ENCODE measurements at places on chromosomes 13 and 19. TPM values are rescaled to one million over a fixed set of nuclear protein-coding genes. Genes with fewer than 3 reads are reported as not detected.

DNA sequence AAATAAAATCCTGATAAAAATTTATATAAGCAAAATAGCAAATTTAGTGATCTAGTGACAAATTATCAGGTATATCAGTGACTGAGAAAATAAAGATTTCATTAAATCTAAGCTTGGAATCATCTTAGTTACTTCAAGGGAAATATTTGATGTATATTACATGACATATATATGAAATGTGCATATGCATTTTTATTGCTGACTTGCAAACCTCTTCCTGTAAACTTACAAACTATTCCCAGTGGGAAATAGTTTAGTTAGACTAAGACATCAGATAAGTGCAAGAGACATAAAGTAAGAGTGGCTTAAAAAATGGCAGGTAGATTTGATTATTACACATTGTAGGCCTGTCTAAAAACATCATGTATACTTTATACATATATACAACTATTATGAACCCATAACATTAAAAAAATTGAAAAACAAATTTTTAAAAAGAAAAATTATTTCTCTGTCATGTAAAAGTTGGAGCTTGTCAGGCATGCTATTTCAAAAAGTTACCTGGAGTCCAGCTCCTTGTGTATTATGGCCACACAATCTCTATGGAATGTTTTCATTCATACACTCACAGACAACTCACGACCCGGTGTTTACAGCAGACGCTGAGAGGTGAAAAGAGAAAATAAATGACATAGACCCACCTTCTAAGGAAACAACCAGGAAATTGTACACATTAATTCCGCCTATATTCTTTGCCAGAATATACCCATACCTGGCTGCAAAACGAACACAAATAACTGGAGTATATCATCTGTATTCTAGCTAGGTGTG, 724.5 kb downstream of the SLITRK6 start:
- DNase-seq, result no peak

DNA sequence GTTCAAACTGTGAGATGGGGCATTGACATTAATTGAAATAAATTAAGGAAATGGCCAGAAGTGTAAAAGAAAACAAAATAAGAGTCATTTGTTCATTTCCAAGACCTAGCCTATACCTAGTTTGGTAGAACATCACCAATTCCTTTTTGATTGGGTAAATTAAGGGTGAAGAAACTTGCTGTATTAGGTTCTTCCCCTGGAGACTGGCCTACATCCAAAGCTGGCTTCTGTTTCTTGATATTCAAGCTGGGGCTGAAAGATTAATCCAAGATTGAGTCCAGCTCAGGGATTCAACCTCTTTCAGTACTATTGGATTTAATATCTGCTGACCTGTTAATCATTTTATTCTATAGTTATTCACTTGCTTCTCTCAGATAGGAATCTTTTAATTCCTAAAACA, 183.2 kb downstream of the GPC6 start:
- no peak for DNase-seq

DNA sequence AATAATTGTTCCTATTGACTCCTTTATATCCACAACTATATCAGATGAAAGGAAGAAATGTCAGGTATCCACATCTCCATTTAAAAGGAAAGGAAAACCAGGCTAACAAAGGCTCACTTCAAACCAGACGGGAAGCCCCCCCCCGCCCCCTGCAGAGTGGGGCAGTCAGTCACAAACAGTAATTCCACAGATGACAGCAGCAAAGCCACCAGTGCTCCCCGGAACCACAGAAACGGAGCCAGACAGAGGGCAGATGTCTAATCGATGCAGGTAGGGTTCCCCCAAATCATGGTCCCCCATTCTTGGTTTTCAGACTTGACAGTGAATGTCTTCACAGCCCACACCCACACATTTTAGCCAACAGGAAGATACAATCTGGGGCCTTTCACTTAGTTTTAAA, 100.8 kb downstream of the STK24 start:
- no peak for DNase-seq

- DNase-seq, result no peak
Measured at GRCh38 chr19:5204212-5204611, 136.4 kb downstream of the PTPRS start.

The PLPPR3 gene
- polyA plus RNA-seq, result 12.5 TPM

DNA sequence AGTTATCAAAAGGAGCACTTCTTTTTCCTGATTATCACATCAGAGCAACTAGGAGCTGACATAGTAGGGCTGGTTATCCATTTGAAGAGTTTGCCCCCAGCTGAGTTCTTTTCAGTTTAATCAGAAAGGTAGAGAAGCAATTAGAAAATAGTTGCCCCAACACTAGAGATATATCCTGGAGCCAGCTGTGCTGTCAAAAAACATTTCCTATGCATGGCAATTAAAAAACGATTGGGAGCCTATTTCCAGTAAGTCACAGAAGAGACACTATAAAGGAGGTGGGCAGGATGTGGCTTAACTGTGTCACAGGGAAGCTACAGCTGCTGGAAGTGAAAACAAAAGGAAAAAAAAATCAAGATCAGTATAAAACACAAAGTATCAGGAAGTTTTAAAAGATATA, 155.7 kb upstream of the SLITRK1 start:
- DNase-seq, result no peak

GRCh38 chr13:59415498-59415897, 748.2 kb downstream of the DIAPH3 start:
- no peak for DNase-seq
